Activated CD4-positive, alpha-beta memory T cell treated with anti-CD3 and anti-CD28 coated beads, Interleukin-2, amount 10 ng/mL, durations not matched to agents 7 days and 5 days (primary cell): ENCODE measurements at places on chromosomes 4 and X.

GRCh38 chr4:86927843-86928395 is 6.9 kb upstream of the AFF1 start:
- DNase-seq = no peak

GRCh38 chr4:55635741-55636655 is at the start of gene NMU:
Gene NMU, minus strand, starts transcription at chr4:55636298. Its CDS starts 106 bp downstream, at chr4:55636192.
- DNase-seq = peak; percentile 42

- DNase-seq = no peak
Observed at GRCh38 chrX:40734971-40735324, 394 bp downstream of the MED14 start.

DNA sequence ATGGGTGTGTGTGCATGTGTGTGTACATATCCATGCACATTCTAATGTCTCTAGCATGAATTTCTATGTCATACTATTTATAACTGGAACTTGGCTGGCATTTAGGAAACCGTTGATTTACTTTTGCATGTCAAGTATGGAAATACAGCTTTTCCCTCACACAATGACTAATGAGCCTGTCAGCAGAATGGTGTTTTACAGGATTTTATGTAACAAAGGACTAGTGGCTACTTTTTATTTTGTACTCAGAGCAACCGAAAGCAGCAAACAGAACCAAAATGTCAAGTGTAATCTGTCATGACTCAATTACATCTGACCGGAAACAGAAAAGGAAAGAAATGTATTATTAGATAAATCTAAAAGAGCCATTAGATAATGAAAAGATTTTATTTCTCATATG is 1911.5 kb upstream of the AGA start:
- no peak for DNase-seq

- DNase-seq = no peak
Observed at GRCh38 chr4:86630629-86631028, 36.5 kb downstream of the PTPN13 start.

GRCh38 chr4:23213198-23213597 is 520.5 kb downstream of the GBA3 start:
- DNase-seq = no peak

DNA sequence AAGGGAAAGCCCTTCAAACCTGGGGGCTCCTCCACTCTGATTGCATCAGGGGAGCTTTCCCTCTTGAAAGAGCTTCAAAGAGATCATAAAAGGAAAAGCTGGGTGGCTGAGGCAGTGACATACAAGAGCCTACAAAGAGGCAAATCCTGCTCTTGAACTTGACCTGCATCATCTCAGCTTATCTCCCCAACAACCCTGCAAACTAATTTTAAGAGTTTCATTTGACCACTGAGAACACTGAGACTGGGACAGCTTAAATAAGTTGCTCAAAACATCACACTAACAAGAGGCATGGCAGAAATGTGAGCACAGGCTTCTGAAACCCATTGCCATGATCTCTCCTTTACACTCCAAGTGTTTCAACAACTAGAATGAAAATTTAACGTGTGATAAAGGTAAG is 101.6 kb upstream of the PPARGC1A start:
- no peak for DNase-seq

GRCh38 chrX:97639526-97639925 is 755.8 kb downstream of the RPA4 start:
- DNase-seq = no peak

DNA sequence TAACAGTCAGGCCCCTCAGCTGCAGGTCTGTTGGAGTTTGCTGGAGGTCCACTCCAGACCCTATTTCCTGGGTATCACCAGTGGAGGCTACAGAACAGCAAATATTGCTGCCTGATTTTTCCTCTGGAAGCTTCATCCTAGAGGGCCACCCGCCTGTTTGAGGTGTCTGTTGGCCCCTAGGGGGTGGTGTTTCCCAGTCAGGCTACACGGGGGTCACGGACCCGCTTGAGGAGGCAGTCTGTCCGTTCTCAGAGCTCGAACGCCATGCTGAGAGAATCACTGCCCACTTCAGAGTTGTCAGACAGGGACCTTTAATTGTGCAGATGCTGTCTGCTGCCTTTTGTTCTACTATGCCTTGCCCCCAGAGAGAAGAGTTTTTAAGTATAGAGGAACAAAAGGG is 160.8 kb downstream of the DKK2 start:
- DNase-seq = no peak

DNA sequence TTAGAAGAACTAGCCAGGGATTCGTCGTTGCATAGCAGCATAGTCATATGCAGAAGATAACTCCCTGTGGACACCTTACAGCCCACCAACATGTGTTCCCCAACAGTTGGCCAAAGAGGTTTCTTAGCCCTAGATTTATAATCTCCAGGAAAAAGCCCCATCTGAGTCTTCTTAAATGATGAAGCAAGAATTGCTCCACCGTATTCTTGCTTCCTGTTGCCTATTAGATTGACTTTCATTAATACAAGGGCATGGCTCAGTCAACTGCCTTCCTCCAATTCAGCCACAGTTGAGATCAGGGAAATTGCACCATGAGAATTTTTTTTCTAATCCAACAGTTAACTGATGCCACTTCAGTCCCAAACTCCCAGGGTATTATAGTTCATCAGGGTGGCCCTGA is 5.2 kb upstream of the AFF2 start:
- DNase-seq = no peak

GRCh38 chr4:128393101-128393704 is 105.6 kb upstream of the PGRMC2 start:
- no peak for DNase-seq

DNA sequence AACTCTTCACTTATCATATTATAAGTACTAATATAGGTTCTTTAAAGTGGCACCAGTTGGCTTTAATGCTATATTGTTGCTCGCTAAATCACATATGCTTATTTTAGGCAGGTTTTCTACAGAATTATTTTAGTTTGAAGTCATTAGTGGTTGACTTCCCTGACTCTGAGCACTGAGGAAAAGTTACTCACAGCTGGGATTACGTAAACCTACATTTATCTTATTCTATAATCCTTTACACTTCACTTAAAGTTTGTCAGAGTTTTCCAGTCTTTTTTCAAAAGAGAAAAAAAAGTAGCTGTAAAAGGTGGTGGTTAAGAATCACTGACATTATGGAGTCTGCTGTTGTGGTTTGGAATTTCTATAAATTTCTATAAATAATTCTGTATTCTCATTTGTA is 5.8 kb downstream of the UGT2B4 start:
- DNase-seq = no peak

- no peak for DNase-seq
Observed at GRCh38 chr4:99411041-99411440, 24.1 kb downstream of the ADH7 start.

- DNase-seq = no peak
Observed at GRCh38 chrX:11244636-11245035, 48.6 kb upstream of the AMELX start.

DNA sequence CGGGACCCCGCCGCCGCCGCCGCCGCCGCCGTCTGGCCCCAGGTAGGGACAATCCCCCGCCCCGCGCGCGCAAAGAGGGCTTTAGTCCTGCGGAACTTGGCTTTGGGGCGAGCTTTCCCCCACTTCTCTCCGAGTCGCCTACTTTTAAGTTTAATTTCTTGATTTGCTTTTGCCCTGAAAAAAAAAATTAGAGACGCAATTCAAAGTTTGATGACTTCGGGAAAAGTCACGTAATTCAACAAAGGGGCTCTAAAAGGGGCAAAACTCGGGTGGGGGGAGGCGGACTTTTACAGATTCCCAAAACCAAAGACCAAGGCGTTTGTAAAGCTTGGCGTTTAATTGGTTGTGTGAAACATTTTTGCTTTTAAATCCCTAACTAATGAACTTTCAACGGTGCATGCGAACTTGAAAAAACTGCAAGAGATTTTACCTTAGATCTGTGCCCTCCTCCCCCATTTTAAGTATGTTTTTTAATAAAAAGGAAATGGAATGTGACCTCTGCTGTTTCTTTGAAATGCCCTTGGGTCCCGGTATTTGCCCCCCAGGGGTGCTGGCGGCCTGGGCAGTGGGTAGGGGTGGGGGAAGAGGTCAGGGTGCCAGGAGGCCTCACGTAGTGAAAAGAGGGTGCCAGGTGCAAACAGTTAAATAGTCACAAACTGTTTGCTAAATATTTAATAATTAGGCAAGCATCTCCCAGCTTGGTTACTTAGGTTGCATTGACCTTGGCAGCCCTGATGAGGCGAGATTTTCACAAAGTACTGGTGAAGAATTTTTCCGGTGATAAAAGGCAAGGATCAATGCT is 209.7 kb downstream of the NWD2 start:
- no peak for DNase-seq

DNA sequence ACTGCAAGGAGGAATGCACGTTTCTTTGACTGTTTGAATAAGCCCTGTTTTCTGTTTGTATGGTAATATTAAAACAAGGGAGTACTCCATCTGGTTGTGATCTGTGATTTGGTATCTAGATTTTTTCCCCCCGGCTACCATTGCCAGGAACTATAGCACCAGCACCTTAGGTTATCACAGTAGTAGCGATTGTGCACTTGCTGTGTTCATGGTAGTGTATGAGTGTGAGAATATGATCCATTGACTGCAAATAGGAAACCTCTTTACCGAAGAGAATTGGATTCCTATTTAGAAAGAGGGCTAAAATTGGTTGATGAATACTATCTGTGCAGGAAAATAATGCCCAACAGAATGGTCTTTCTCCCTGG is 69.9 kb downstream of the LARP7 start:
- no peak for DNase-seq

DNA sequence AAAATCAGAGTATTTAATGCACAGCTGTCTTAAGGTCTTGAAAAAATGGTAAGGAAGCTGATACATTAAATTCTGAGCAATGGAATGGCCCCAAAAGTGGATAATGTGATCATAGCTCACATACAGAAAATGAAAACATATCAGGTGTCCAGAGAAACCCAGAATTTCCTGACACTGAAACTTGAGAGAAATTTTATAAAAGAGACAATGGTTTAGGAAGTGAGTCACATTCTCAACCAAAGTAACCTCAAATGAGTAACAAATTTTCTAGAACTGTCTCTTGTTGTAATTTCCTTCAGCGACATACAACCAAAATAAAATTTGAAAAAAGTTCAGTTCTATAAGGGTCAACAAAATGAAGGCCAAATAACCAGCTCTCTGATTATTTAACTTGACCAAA is 37.4 kb upstream of the PACRGL start:
- DNase-seq = no peak

DNA sequence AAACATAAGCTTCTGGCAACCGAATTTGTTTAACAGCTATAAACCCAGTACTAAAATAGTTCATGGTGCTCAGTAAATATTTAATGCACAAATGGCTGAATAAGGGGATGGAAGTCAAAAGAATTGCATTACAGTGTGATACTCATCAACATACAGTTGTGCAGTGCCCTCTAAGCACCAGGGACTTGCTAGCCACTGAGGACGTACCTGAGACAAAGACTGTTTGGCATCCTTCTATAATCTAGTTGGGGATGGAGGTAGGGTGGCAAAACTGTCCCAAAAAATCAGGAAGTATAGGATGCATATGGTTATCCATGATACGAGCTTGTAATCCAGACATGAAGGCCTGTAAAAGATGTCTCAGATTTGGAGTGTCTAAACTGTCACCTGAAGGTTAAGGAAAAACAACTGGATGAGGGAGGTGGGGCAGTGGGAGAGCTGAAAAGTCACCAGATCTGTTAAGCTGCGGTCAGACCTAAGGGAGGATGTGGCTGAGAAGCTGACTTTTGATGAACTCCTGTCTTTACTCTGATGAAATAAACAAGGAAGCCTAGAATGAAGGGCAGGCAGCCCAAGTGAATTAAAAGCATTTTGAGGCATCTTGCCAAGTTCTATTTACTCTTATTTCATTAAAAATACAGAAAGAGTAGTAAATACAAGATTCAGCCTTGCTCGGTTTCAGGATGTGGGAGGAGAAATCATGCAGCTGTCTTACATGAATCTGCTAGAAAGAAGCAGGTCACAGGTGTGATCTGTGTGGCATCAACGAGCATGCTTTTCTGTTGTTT is 12.0 kb upstream of the CD38 start:
- DNase-seq = peak; percentile 75

- no peak for DNase-seq
Observed at GRCh38 chr4:41465146-41465761, 72.7 kb upstream of the LIMCH1 start.

DNA sequence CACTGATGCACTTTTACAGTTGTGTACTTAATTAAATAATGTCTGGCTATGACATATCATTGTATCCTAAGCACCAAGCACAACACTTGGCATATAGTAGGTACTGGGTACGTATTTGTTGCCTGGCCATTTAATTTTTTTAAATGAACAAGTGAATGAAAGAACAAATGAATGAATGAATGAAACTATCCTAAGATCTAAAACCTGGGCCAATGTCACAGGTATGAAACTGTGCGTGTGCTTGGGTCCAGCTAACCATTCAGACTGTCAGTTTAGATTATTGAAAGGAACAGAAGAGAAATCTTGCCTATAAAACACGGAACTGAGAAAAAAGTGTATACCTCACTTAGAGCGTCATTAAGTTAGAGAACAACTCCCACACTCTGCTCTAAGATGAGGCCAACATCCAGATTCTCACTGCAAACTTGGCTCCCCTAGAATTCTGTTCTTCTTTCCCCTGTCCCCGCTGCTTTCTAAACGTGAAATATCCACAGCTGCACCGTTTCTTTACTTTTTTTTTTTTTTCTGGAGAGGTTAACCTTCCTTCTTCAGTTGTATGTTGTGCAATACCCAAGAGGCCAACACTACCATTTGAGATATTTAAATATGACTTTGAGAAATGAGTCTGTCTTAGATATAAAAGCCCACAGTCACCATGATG is 17.3 kb upstream of the SEL1L3 start:
- no peak for DNase-seq

GRCh38 chrX:77628294-77629025 is 157.6 kb downstream of the ATRX start:
- no peak for DNase-seq

DNA sequence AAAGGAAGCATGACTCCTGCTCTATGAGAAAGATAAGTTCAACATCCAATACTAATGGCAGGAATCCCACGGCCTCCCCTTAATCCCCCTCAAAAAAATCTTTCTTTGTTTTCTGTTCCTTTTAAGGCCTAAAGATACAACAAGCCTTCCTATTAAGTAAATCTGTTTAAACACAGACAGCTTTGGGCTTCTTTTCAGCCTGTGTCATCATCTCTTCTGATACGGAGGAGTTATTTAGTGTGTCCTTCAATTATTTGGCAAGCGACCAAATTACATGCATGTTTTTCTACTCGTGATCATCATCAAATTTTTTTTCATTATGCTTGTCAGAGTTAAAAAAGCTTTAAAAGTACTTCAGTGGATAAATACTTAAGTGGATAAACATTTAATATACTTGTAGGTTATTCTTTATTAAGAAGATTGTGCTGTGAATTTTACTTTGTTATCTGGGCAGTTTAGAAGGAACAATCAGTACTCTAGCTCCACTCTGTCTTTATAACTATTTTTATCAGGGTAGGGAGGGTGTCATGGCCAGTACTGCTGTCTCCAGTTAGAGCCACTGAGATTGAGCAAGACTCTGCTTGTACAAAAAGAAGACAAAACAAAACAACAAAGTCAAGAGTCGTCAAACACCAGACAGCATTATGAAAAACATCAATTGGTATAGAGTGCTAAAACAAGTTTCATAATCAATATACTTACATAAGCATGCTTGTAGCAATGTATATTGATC is 210.7 kb downstream of the PRR32 start:
- DNase-seq = no peak
